NCI-H1092 (cell line): ENCODE measurements at places on chromosomes 2 and 18.
A peak's percentile ranks its signal among the peaks of the same experiment; 100 is the strongest.

GRCh38 chr2:206396211-206396610 is 47.1 kb upstream of the ADAM23 start:
- no peak for DNase-seq

DNA sequence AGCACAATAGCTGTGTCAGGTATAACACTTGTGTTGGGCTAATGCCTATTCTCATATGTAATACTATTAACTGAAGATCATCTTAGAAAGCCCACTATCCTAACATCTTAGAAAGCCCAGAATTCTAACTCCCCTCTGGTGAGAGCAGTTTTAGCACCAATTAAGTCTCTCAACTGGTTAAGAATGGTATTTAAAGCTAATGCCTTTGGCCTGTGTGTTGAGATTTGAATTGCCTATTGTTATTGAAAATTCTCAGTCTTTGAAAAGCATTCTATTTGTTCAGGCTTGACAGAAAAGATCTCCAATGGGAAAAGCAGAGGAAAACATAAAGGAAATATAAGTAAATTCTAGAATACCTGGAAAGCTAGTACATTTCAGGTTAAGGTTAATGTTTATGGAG is 352.5 kb downstream of the ARHGAP15 start:
- no peak for DNase-seq

- peak; percentile 10 for DNase-seq
Measured at GRCh38 chr2:234951664-234952269, at the start of gene SH3BP4. Gene SH3BP4, plus strand, starts transcription at chr2:234952017. Its CDS starts 82,986 bp downstream, at chr2:235035003.

GRCh38 chr18:48030616-48031480 is 100.4 kb upstream of the SMAD2 start:
- DNase-seq = peak; percentile 73

- DNase-seq = no peak
Measured at GRCh38 chr2:240304746-240305161, 130.7 kb upstream of the GPC1 start.

GRCh38 chr2:54660752-54661151 is 62.7 kb upstream of the EML6 start:
- no peak for DNase-seq

- DNase-seq = no peak
Measured at GRCh38 chr2:241125626-241126025, 23.5 kb upstream of the MTERF4 start.

DNA sequence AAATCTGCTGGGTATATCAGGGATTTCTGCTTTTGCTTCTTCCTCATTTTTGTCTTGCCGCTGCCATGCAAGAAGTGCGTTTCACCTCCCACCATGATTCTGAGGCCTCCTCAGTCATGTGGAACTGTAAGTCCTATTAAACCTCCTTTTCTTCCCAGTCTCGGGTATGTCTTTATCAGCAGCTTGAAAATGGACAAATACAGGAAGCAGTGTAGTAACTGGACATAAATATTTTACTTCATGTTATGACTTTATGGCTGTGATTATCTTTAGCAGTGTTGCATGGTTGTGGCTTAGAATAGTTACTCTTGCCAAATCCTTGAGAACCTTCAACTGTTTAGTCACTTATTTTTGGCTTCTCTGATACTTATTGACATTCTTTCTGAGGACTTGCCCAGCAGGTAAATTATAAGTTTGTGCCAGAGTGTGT is 66.2 kb upstream of the DLX2 start:
- DNase-seq = no peak

DNA sequence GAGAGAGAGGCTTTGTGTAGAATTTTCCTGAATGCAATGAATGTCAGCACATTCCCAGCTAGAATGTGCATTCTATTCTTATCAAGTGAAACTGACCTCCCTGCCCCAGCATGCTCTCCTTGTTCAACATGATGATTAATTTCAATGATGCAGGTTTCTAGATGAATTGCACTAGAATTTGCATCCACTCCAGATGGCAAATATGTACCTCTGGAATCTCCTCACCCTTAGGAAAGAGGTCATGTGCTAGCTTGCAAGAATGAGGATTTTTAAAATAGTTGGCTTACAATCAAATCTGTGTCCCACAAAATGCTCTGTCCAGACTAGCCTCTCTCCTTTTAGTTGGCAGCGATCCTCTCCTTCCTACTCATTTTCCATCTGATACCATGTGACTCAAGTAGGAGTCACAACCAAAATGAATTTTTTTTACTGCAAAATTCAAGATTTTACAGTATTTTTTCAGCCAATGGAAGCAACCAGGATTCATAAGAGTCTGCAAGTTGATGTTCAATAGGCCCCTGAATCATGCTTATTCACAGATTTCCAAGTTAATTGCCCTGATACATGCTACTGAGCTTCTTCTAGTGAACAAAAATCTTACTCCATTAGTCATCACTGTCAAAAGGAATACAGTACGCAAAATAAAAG is 21.0 kb upstream of the STAT4 start:
- DNase-seq = no peak
